Vagina (tissue), 2 donors: ENCODE measurements at places on chromosomes 5 and 9.

DNA sequence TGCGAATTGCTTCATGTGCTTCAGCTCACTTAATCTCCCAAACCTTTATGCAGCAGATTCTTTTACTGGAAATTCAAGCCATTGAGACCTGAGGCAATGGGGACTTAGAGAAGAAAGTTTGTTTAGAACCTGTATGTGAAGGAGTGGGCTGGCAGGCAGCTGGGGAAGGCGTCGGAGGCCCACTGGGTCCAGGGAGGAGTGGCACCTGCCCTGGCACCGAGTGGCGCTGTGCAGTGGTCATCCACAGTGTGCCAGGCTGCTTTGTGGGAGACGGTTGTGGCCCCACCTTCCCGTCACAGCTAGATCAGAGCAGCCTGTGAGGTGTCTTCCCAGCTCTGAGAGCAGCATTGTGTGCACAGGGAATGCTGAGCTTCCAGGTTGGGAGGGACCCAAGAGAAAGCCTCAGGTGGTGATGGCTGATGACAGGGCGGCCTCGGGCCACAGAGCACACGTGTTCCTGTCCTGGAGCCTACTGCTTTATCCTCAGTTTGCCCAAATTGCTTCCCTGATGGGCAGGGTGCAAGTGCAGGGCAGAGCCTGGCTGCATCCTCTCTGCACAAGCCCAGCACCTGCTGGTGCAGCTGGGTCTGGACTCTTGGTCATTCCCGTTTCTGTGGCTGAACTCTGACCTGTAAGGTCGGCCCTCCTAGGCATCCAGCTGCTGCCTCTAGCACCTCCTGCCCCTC, 175.2 kb downstream of the CACNA1B start:
- no peak for DNase-seq

DNA sequence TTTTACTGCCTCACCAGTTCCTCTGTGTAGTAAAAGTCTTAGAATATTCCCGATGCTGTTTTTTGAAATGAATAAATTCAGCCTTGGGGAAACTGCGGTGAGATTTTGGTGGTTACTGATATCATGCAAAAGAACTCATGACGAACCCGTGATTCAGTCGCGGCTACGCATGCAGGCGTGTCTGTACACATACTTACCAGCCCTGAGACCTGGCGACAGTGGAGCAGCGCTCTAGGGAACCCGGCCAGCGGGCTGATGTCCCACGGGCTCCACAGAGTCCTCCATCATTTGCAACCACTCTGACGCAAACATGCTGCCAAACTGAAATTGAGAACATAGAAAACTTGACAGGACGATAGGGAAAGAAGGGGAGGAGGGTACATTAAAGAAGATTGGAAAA, 315.6 kb upstream of the DAB2 start:
- DNase-seq: no peak

DNA sequence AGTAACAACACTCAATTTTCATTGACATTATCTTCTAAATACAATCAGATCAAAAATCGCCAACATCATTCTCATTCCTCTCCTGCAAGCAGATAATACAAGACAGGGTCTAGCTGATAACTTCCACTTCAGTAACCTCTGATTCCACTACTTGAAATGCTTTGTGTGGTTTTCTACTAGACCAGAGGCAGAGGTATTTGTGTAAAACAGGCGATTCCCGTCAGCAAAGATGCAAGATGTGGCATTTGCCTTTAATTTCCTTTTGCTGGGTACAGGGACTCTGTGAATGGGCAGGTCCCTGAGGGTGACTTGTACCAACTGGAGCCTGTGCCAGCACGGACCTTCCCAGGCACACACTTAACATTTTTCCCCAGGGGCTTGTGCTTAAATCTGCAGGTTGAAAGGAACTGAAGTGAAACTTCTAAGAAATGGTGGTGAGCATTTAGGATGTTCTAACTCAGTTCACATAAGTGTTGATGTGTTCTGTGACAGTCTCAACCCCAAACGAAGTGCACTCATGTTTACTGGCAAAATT, 625.5 kb upstream of the WWC1 start:
- DNase-seq: no peak

DNA sequence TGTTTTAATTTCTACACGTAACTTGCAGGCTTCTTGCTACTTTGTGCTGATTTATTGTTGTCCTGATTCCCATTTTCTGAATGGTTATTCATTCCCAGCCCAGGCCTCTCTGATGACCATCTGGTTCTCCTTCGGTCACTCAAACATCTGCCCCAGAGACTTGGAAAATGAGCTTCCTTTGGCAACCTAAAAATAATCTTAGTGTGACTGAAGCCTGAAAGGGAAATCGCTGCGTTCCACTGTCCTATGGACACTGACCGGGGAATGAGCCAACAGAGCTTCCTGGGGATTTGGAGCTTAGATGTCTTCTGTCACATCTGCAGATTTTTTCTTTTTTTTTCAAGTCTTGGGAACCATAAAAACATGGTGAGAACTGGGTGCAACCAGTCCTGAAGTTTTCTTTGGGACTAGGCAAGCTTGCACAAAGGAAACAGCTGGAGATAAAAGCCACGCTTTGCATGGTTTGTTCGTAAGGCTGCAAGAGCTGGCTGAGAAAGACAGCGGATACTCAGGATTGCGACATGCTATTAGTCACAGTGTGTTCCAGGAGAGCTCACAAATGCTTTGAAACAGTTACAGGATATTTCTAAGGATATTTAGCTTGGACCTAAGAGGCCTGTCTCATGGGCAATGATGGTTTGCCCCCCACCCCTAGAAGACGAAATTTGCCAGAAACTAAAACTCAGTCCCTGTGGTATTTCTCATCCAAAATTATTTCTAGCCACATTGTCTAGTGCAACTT, 146.2 kb downstream of the GOLPH3 start:
- peak; percentile 98 for DNase-seq

GRCh38 chr5:72711351-72711750, 105.1 kb upstream of the TNPO1 start:
- no peak for DNase-seq

DNA sequence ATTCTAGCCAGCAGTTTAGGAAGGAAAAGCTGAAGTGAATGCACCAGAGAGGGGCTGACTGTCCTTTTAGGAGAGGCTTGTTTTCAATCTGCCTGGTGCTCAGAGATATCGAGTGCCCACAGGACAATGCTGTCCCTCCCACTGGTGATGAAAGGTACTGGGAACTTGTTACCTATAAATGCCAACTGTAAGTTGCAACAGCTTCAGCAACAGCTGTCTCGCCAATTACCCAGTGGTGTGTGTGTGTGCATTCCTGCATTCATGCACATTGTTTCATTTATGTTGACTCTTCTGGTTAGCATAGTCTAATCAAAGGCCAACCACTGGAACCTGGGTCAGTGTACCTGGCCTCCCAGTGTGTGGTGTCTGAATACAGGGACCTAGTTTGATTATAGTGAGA, 161.1 kb downstream of the CSNK1G3 start:
- DNase-seq: no peak

GRCh38 chr5:155807884-155808576, 518.9 kb upstream of the SGCD start:
- no peak for DNase-seq

DNA sequence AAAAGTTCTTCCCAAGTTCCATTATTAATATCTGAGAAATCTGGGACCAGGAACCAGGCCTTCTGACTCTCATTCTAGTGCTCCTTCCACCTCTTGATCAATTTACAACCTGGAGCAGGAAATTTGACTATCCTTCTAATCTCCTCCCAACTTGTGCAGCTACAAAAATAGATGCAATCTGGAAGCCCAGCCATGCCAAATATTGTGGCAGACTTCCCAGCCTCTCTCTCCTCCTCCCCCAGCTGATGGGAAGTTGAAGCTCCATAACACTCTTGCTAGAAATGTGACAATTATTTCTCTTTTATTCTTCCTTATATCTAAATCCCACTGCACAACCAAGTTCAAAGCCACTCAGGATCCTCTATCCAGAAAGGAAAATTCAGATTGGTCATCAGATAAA, 252.1 kb downstream of the SEC61B start:
- DNase-seq: no peak

DNA sequence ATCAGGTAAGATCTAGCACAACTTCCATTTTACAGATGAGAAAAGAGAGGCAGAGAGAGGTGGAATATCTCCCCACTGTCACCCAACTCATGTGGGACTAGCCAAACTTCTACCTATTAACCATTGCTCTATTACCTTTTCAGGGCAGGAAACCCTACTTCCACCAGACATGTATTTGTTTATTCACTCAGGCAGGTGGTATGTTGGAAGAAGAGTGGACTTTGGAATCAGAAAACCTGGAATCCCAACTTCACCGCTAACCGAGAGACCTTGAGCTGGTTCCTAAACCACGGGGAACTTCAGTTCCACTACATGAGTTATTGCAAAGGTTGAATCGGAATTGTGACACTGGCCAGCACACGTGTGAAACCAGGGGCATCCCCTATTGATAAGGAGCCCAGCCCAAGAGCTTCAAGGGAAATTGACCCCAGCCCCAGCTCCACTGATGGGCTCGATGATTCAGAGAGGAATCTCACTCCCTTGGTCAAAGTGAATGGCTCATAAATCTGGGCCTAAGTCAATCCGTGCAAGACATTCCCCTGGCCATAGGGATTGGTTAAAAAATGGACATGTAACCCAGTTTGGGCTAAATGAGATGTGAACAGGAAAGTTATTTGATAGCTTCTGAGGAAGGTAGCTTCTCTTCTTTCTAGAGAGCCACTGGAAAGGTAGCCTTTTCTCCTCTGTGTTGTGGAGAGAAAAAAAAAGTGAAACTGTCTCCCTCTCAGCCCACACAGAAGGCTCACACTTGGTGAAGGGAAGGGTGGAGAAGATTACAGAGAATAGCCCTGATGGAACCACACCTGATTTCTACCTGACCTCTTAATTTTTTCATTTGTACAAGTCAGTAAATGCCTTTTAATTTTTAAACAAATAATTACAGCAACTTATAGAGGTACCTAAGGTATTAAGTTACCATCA, 5.5 kb upstream of the GLIS3 start:
- DNase-seq: no peak

DNA sequence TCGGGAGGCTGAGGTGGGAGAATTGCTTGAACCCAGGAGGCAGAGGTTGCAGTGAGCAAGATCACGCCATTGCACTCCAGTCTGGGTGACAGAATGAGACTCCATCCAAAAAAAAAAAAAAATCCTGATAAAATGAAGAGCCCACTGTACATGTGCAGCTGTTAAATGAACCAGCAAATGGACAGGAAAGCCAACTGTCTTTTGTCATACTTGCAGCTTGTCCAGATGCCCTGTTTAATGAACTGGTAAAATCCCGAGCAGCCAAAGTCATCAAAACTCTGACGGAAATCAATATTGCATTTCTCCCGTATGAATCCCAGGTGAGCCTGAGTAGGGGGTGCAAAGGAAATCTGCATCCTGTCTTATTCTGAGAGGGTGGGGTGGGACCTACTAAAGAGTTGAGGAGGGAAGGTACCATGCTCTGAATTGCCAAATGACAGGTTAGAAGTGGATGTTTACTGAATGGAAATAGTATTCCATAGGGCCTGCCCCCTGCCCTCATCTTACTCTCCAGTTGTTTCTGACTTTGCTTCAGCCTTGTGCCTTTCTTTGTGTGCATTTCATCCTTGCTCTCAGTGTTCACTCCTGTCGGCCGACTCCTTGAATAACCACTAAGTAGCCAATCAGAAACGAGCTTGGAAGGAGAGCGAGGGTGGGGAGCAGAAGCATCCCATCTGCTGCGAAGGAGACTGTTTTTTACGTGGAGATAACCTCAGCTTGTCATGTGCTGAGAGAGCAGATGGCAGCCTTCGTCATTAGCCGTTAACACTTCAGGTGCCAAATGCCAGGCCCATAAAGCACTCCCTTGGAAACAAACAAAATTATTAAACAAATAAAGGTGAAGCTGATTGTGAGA, 45.7 kb upstream of the CFAP157 start:
- DNase-seq: no peak

DNA sequence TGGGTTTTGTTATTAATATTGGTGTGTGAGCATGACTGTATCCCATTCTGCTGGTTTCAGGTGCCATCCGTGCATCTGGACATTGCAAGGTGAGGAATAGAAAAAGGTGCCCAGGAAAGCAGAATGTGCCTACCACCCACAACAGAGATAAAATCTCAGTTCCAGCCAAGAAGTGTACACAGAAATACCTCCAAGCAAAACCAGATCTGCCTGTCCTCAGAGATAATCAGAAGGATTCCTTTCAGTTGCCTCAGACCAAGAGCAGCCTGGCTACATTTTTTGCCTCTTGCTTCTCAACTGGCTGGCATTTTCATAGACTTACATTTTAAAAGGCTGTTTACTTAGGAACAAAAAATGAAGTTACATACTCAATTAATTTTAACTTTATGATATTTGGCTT, 12.1 kb upstream of the ABLIM3 start:
- DNase-seq: no peak

GRCh38 chr5:108451269-108451668, 69.4 kb upstream of the FBXL17 start:
- DNase-seq: no peak

DNA sequence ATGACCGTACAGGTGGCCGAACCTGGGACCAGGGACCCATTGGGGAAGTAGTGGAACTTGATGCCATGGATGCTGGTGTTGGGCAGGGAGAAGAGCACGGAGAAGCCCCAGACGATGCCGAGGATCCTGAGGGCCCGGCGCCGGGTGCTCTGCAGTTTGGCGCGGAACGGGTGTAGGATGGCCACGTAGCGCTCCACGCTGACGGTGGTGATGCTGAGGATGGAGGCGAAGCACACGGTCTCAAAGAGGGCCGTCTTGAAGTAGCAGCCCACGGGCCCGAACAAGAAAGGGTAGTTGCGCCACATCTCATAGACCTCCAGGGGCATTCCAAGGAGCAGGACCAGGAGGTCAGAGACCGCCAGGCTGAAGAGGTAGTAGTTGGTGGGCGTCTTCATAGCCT, 585 bp downstream of the NMUR2 start:
- DNase-seq: no peak

DNA sequence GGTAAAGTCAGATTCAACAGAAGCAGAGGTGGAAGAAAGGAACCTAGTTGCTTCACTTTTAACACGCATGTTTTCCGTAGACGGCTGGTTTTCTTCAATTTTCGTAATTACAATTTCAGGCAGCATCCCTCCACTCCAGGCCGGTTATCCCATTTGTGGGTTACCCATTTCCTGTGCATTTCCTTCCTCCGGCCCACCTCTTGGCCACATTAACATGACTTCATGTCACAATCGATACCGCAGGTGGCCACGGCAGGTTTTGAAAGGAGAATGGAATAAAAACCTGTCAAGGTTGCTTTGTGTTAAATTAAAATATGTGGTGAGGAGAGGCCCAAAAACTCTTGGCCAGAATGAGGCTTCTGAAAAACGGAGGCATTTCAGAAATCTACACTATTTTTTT, 130.2 kb downstream of the PCSK5 start:
- no peak for DNase-seq

DNA sequence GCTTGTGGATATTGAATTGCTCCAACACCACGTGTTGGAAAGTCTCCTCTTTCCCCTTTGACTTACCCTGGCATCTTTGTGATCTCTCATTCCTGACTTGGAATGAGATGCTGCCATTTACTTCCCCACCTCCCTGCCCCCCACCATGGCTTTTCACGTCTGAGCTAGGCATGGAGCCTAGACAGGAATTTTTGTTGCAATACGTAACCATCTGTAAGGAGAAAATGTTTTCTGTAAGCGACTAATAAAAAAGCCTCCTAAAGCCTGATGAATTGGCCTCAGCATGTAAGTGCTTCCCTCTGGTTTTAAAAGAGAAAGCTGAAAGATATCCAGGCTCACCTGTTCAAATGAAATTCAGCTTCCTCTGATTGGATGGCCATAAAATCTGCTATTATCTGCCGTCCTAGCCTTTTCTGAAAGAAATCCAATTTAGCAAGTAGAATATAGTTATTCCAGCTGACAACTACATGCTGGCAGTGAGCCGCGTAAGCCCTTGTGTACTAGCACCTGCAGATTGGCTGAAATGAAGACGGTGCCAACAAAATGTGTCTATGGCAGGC, 200.1 kb downstream of the NSG2 start:
- no peak for DNase-seq

GRCh38 chr5:96569770-96570169, 92.4 kb upstream of the CAST start:
- DNase-seq: no peak
